HFFc6 (cell line): ENCODE measurements at places on chromosomes 4 and X. TPM values are rescaled to one million over a fixed set of nuclear protein-coding genes. Genes with fewer than 3 reads are reported as not detected.

DNA sequence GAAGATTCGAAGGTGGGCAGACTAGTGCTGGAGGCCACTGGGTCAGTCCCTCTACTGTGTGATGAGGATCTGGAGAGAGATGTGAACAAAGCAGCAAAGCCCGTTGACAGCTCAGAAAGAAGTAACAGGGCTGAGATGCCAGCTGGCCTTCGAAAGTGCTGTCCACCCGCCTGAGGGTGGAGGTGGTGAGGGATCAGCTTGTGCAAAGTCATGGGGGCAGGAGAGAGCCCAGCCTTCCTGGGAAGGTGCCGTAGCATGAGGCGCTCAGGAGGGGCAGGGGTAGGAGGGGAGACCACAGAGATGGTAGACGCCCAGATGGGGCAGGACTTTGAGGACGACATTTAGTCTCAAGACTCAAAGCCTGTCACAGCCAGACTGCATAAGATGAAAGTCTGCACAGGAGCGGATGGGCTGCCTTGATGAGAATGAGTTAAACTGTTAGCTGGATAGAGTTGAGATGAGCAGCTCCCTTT is 19.7 kb downstream of the TBC1D14 start:
- H3K27ac ChIP-seq: no peak overlapping the region
- H3K4me1 ChIP-seq: peaks cover 7% of the 10 kb centered on the region
- H3K4me3 ChIP-seq: no peak overlapping the region
- peaks cover 1% of the 10 kb centered on the region for H3K27me3 ChIP-seq
- DNase-seq: no peak

GPR119 gene
- total RNA-seq: not detected in 3 replicates

GRCh38 chr4:112290341-112290740 is 4.6 kb upstream of the TIFA start:
- H3K27me3 ChIP-seq: no peaks in the 10 kb centered on the region
- peaks cover 7% of the 10 kb centered on the region; the same call in 1 of the 2 replicates for H3K4me1 ChIP-seq
- no peak overlapping the region for H3K4me3 ChIP-seq
- H3K36me3 ChIP-seq: no peaks in the 10 kb centered on the region

GRCh38 chrX:68424719-68425118 is 8.6 kb downstream of the OPHN1 start:
- H3K4me1 ChIP-seq: peaks cover 52% of the 10 kb centered on the region
- no peaks in the 10 kb centered on the region for H3K27me3 ChIP-seq
- no peak overlapping the region for H3K27ac ChIP-seq
- DNase-seq: no peak

- H3K4me1 ChIP-seq: peaks cover 20% of the 10 kb centered on the region
- no peaks in the 10 kb centered on the region for H3K36me3 ChIP-seq
- H3K27me3 ChIP-seq: peaks cover 4% of the 10 kb centered on the region
- no peak overlapping the region for H3K4me3 ChIP-seq
These were observed 16.8 kb upstream of the LAP3 start for GRCh38 chr4:17560065-17560673.
